ENCODE measurements at places on chromosomes 6 and 20.

DNA sequence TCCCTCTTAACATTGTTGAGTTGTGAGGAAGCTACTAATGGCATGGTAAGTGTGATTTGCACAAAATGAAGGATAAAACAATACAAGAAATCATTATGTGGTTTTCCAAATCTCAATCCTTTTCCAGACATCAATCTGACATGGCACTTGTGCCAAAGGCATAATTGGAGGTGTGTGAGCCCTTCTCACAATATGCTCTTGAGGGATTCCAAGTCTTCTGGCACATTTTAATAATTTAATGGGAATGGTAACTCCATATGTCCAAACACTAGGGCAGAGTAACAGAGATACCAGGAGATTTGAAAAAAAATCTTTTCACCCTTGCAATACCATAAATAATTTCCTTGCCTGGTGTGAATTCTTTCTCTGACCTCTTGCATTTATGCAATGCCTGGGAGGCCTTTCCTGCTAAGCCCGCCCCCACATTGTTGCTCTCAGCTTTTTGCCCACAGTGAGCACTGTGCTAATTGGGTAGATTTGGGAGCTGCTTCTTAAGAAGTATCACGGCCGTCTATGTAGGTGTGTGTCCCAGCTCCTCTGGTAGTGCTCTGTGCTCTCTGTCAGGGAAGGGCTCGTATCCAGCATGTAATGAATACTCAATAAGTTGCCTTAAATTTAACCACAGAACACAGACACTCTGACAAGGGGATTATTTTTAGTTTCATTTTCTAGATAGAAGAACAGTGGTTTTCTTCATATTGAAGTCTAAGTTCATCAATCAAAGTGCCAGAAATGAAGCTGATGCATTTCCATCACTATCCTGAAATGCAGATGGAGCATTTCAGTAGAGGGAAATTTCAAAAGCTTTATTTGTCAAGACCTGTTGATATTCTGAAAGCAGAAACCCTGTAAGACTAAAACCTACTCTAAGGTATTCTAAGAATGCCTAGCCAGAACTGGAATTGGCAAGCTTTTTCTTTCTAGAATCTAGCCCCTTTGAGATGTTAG lies 54.4 kb upstream of the CEP85L start:
- peak; percentile 75 for DNase-seq

GRCh38 chr6:47126647-47127391 lies 84.7 kb upstream of the ADGRF1 start:
- DNase-seq = peak; percentile 62

GRCh38 chr6:50966532-50966931 lies 147.9 kb downstream of the TFAP2B start:
- no peak for DNase-seq

- no peak for DNase-seq
Observed at GRCh38 chr20:25461786-25462545, 54.5 kb downstream of the GINS1 start.

DNA sequence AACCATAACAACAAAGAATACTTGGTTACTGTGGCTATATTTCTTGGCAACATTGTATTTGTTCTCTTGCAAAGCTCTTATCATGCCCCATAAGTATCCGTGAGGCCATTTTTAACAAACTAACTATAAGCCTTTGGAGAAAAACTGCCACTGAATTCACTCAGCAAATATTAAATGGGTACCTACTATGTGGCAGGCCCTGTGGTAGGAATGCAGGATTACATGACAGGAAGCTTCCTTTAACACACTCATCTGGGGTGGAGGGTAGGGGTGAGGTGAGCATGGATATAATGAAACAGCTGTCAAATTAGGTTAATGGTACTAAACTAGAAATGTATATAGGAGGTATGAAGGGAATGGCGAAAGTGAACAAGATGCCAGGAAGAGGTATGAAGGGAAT lies 504.8 kb downstream of the MEI4 start:
- peak; percentile 40 for DNase-seq

DNA sequence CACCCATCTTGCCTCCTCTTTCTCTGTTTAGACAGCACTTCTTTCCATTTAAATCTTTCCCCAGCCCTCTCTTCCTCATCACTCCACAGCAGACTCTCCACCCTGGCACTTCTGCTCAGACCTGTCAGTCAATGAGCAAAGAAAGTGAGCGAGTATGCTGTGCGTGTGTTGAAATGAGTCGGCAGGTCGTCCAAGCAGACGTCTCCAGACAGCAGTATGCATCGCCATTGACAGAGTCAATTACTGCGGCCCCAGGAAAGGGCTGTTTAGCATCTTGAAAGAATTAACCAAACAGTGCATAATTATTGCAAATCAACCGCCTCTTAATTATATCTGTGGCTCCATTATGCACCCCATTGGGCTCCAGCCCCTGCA lies 54.8 kb upstream of the KCNG1 start:
- no peak for DNase-seq

GRCh38 chr6:31830886-31831335 lies 3.4 kb downstream of the HSPA1B start:
- no peak for DNase-seq

- peak; percentile 60 for DNase-seq
Observed at GRCh38 chr20:20214757-20215275, 153.1 kb upstream of the INSM1 start.

DNA sequence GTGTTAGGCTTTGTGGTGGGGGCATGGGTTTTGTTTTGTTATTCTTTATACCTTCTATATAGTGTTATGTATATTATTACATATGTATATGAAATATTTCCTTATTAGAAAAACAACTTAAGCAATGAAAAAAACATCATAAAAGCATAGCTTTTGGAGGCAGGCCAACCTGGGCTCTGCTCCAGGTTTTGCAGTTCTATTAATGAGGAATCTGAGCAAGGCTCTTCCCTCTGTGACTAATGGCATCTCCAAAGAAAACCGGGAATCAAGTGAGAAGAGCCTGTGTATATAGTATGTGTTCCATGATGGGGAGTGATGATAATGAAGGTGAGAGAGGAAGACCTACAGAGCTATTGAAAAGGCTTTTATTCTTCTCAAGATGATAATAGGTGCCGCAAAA lies 291.1 kb downstream of the CLIC5 start:
- no peak for DNase-seq

- DNase-seq = peak; percentile 87
Observed at GRCh38 chr6:158817728-158818580, 1.2 kb downstream of the EZR start.

Data from GM23338 (cell line).